ENCODE measurements at places on chromosomes 5 and 9.

- no peak for DNase-seq
These were observed 275.9 kb upstream of the WWC1 start for GRCh38 chr5:168015506-168015905.

DNA sequence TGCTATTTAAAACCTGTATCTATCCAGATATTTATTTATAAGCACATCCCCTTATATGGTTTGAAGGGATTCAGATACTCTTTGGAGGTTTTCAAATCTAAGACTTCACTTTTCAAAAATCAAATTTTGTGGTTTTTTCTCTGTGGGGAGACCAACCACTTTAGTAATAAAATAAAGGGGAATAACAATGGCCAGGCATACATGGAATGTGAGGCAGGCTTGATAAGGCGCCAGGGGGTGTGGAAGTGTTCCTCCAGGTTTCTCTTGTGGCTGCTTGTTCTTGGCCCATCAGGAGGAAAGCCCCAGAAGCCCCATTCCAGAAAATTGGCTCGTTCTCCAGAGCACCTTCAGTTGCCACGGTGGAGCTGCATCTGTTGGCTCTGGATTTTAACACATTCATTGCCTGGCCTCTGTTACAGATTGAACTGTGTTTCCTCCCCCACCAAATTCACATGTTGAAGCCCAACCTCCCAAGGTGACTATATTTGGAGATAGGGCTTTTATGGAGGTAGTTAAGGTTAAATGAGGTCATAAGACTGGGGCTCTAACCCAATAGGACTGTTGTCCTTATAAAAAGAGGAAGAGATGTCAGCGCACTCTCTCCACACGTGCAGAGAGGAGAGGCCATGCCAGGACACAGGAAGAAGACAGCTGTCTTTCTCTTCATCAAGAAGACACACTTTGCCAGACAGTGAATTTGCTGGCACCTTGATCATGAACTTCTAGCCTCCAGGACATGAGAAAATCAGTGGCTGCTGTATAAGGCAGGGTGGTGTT, 195.9 kb downstream of the TMEM38B start:
- DNase-seq, result no peak

DNA sequence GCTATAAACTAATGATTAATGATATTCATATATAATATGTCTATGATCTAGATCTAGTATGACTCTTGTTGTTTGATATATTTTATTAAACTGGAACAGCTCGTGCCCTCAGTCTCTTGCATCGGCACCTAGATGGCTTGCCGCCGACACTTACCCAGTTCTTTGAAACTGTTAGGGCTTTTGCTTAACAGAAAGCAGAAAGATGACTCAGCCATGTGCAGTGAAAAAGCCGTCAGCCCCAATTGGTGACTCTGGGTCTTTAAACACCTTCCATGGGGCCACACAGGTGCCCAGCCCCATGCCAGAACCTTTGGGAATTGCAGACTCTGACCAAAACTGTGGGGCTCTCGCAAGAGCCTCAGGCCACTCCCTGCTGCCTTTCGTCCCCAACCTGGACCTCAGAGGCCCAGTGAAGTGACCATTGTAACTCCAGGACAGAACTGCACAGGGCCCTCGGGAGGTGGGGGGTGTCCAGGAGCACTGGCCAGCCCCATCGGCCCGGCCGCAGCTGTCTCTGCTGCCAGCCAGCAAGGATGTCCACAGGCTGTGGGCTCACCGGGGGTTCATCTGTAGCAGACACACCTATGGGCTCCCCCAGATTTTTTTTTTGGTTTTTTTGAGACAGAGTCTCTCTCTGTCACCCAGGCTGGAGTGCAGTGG, 7.8 kb downstream of the LCN10 start:
- DNase-seq, result no peak

GRCh38 chr5:42908086-42908485, 96.4 kb upstream of the SELENOP start:
- no peak for DNase-seq

GRCh38 chr5:172771439-172772111, 580 bp upstream of the DUSP1 start:
- DNase-seq, result no peak

GRCh38 chr9:89022001-89022759, 30.9 kb downstream of the S1PR3 start:
- no peak for DNase-seq

GRCh38 chr9:101970609-101971008, 232.2 kb upstream of the GRIN3A start:
- DNase-seq, result no peak

GRCh38 chr5:167786871-167787578, 504.4 kb upstream of the WWC1 start:
- no peak for DNase-seq

DNA sequence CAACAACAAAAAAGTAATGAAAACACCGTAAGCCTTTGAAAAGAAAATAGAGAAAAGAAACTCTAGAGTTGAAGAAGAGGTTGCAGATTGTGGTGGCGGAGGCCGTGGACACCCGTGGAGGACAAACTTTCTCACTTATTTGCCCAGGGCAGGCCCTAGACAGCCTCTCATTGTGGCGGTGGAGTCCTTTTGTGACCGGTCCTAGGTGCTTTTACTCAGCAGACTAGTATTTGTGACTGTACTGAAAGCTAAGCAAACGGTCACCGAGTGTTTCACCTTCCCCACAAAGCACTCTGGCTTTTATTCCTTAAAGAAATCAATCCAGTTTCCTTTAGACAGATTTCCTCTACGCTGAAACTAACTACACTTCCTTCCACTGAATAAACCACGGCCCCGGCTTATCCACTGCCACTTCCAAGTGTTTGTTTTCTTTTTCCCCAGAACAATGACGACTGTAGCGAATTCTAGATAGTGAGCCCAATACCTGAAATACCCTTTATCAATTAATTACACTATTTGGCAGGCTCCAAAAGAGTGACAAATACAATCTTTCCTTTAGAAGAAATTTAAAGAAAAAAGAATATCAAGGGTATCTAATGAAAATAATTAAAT, 210.2 kb upstream of the TARS1 start:
- no peak for DNase-seq

GRCh38 chr5:162091336-162091735, 23.8 kb downstream of the GABRG2 start:
- DNase-seq, result no peak

DNA sequence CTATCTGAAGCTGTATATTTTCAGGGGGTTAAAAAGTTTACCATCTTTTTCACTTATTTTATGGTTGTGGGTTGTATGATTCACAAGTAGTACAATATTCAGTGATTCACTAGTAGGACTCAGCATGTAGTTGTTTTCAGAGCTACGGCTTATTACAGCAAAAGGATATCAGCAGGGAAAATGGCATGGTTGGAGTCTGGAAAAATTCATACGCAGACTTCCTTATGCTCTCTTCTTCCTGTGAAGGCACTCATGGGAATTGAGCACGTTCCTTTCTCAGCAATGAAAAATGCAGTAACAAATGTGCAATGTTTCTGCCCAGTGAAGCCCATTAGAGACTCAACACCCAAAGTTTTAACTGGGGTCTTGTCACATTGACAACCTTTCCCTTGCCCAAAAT, 250.5 kb downstream of the KCNN2 start:
- no peak for DNase-seq
